ENCODE measurements at places on chromosomes 6 and 20.

GRCh38 chr20:40493071-40493470 lies 196.0 kb downstream of the MAFB start:
- no peak for DNase-seq

- DNase-seq, result no peak
Observed at GRCh38 chr20:31642837-31643236, 5.1 kb downstream of the COX4I2 start.

GRCh38 chr6:35148167-35148741 lies 7.1 kb upstream of the TCP11 start:
- no peak for DNase-seq

DNA sequence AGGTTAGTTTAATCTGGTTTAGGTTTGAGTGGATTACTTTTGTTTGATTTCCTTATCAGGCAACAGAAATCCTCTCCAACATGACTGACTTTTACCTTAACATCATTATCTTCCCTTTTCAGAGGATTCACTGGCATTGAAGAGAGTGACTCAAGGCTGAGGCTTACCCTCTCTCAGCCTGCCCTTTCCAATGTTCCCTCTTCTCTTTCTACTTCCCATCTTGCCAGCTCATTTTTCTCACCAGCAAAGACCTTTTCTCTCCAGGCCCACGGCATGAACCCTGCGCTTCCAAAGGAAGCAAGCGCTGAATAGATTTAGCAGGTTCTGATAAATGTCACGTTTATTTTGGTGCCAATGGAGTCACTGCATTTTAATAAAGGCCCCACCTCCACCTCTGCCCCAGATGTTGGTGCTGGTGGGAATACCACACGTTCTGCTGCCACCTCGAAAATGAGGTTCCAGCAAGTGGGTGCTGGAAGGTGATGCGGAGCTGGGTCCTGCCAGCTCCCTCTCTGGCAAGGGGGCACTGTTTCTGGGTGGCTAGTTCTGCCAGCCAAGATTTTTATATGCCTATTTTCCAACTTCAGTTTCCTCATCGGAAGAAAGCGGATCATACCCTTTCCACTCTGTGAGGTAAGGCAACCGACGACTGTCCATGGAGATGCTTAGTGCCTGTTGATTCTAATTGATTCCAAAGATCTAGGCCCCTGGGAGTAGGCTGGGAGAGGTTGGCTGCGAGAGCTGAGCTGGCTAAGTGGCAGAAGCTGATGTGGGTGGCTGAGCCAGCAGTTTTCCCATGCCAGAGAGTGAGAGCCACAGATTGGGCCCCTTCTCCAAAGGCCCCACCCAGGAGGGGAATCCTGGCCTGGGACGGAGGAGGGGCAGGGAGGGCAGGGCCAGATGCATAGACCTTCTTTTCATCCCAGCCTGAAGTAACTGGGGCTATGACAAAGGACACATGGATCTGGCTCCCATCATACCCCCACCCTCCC lies 87.7 kb upstream of the MAFB start:
- DNase-seq, result no peak

- no peak for DNase-seq
Observed at GRCh38 chr6:153081914-153082313, 49.2 kb downstream of the RGS17 start.

Measured in MM.1S (cell line).